Calu3 (cell line): ENCODE measurements at places on chromosomes 12 and 14. TPM values are rescaled to one million over a fixed set of nuclear protein-coding genes. Genes with fewer than 3 reads are reported as not detected.

The JDP2 gene
- 18.8 and 24.1 TPM in 2 replicates for total RNA-seq

The FAM181A gene
- not detected in 2 replicates for total RNA-seq

The FAM90A1 gene
- 0.50 and 0.61 TPM in 2 replicates for total RNA-seq

The ATP5MC2 gene
- 169 and 173 TPM in 2 replicates for total RNA-seq

The CLEC4D gene
- not detected in 2 replicates for total RNA-seq

The EML5 gene
- total RNA-seq: 0.52 and 0.78 TPM in 2 replicates

The GPR137C gene
- 2.0 and 2.3 TPM in 2 replicates for total RNA-seq

The LRFN5 gene
- not detected in 2 replicates for total RNA-seq

The PPP1R36 gene
- total RNA-seq: 0.40 TPM in 1 of 2 replicates, not detected in the other

The CD9 gene
- total RNA-seq: 124 and 128 TPM in 2 replicates

The PTPN21 gene
- 10.0 and 10.6 TPM in 2 replicates for total RNA-seq

The ANHX gene
- total RNA-seq: not detected in 2 replicates

The NPFF gene
- not detected in 2 replicates for total RNA-seq

The DCN gene
- not detected in 2 replicates for total RNA-seq

DNA sequence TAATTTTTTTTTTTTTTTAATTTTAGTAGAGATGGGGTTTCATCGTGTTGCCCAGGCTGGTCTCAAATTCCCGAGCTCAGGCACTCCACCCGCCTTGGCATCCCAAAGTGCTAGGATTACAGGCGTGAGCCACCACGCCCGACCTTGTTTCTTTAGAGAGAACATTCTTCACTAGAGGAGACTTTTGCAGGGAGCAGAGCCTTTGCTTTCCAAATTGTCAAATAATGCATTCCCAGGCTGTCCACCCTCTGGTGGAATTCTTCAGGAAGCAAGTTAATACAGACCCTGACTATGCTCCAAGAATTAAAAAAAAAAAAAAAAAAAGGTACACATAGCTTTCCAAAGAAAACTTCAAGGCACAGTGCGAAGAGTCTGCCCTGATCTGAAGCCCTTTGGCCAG lies 6.8 kb downstream of the ALDH1L2 start:
- no peak for DNase-seq

- peak; percentile 9 for DNase-seq
Observed at GRCh38 chr14:69553252-69553651, 21.4 kb downstream of the CCDC177 start.

- DNase-seq: no peak
Observed at GRCh38 chr12:113087193-113087592, 30.7 kb downstream of the DTX1 start.

DNA sequence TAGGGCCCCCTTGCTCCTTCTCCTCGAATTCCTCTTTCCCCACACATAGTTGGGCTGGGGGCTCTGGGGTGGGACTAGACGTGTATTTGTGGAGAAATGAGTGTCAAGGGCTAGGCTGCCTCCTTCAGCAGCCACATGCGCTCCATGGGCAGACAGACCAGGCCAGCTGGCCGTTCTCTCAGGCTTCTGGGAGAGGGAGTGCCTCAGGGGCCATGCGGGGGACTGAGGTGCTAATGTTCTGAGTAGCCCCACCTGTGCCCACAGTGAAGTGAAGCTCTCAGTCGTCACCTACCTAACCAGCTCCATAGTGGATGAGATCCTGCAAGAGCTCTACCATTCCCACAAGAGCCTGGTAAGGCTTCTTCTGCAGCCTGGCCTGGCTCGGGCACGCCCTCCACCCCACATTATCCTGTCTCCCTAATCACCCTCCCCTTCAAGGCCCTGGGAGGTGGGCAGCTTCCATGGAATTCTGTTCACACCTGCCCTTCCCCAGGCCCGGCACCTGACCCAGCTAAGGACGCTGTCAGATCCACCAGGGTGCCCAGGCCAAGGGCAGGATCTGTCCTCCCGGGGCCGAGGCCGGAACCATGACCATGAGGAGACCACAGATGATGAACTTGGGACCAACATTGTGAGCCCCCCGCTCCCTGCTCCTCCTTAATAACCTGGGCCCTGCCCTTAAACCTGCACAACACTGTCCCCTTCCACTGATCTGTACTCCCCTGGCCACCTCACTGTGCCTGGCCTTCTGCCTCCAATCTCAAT lies 9.0 kb upstream of the CPNE6 start:
- DNase-seq: no peak

DNA sequence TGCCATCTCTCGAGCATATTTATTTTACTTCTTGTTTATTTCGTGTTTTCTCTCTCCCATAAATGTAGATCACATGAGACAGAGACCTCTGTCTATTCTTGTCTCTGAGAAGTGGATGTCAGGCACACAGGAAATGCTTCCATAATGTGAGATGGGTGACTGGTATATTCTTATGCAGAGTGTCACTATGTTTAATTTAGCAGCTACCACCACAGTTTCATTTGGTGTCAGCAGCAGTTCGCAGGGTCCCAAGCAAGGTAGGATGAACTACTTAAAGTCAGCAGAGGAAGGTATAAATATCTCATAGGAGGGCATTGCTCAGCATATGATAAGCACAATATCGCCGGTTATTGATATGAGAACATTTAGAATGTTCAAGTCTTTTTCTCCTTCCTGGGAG lies 180.9 kb upstream of the CNTN1 start:
- no peak for DNase-seq

DNA sequence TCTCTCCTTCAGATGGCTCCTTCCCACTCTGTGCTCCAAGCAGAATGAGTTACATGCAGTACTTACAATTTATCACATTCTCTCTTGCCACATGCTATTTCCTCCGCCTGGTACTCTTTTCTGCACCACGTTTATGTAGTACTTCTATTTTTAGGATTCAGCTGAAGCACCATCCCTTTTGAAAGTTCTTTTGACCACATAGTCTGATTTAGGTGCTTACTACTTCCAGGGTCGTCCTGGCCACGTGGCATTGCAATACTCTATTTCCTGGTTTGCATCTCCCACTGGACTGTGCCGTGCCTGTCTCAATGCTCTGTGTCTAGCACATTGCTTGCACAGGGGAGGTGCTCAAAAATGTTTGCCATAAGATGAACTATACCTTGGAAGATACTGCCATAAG lies 16.3 kb upstream of the TBC1D30 start:
- no peak for DNase-seq

DNA sequence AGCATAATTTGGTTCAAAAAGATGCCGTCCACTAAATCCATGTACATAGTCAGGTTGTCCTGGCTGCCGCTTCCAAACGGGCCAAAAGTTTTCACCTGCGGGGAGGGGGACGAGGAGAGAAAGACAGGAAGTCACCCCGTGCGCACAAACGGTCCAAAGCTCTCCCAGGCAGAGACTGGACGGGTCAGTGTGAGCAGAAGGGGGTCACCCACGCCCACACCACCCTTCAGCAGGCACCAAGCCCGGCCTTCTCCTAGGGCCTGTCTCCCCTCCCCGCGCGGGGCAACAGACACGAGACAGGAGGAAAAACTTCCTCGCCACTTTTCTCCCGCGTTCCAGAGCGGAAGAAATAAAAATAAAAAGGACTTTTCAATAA lies 888 bp downstream of the CCDC88C start:
- peak; percentile 25 for DNase-seq

GRCh38 chr12:49698619-49699545 lies 8.3 kb downstream of the FMNL3 start:
- no peak for DNase-seq

- no peak for DNase-seq
Observed at GRCh38 chr12:89514751-89515150, 9.8 kb downstream of the GALNT4 start.

DNA sequence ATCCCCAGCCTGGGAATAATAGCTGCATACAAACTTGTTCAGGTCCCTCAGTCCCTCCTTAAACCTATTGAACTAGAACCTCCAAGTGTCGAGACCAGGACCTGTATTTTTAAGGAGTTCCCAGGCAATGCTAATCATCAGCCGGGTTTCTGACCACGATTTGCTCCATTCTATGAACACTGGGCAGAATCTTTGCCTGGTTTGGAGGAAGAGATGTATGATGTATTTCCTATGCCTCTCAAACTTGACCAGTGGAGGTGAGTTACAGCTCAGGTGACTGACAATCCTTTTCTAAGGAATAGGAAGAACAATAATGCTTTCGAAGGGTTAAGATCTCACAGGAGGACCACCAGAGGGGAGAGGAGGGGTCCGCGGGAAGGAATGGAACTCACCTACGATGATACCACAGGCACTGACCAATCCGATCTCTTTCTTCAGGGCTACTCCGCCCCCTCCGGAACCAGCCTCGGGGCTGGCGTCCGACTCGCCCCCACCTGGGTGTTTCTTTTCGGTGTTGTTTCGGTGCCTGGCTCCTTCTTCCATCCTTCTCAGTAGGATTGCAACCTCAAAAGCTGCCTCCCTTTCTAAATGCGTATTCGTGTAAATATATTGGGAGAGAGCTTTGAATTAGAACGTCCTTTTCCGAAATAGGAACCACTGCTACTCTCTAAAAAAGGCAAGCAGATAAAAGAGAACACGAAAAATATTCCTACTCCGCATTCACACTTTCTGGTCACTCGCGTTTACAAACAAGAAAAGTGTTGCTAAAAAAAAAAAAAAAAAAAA lies 895 bp downstream of the SLC7A8 start:
- DNase-seq: peak; percentile 29

DNA sequence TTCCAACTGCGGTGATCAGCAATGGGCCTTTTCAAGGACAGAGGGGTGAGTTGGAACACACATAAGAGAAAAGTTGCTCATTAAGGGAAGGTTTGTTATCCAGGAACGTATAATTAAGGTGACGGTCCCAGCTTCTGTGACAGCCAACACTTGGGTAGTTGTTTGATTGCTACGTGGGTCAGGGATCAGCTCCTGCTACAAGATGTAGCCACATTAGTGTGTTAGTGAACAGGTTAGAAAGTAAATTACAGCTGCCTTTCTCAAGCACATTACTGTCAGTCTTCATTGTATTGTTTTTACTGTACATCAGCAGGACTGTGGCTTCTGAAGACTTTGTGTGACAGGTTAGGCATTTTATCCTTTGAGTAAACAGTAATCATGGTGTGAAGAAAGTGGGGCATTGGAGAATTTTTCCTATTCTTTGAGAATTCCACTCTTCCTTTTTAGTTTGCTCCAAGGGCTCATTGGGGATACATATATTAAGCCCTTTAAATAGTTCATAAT lies 230.5 kb downstream of the EGLN3 start:
- no peak for DNase-seq

DNA sequence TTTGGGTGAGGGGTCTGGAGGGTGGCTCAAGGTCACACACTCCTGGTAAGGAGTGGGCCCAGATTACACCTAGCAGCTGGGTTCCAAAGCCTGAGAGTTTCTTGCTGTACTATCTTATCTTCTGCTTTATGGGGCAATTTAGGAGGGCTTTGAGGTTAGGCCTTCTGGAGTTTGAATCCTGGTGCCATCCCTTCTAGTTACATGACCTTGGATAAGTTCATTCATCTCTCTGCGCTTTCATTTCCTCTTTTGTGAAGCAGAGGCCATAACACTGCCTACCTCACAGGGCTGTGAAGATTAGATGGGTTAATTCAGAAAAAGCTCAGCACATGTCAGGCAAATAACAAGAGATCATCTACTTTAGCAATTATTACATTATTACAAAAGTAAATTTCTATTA lies 7.4 kb upstream of the KRT77 start:
- DNase-seq: no peak

- DNase-seq: no peak
Observed at GRCh38 chr12:118022728-118023109, 6.2 kb downstream of the RFC5 start.

DNA sequence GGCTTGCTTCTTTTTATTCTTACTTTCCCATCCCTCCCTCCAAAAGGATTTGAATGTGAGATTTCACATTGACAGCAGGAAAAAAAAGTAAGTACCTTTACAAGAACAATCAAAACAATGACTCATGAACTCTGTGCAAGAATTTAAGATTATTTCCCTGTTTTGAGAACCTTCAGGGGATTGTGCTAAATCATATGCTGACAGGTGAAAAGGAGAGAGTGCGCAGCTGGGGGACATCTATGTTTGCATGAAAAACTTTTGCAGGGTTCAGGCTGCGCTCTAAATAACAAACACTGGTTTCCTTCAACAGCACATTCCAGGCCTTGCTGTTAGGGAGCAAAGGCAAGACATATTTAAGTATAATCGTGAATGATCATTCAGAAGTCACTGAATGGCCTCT lies 27.3 kb downstream of the RERG start:
- DNase-seq: no peak

DNA sequence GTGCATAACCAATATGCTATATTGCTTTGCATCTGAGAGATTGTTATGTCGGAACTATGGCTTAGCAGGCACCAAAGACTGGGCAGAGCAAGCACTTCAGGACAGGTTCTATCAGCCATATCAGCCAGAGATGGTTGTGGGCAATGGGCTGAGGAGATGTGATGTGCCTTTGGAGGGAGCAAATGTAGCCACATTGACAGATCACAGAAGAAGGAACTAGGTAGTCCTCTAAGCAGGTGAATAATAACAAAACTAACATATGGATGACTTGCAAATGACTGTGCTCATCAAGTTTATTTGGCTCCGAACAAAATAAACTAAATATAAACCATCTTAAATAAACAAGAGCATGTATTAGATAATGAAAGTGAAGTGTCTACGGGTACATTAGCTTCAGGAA lies 291.7 kb downstream of the RMST start:
- DNase-seq: no peak

GRCh38 chr12:125151284-125151683 lies 86.0 kb downstream of the AACS start:
- no peak for DNase-seq

- DNase-seq: no peak
Observed at GRCh38 chr14:105066240-105067071, 1.2 kb upstream of the GPR132 start.

DNA sequence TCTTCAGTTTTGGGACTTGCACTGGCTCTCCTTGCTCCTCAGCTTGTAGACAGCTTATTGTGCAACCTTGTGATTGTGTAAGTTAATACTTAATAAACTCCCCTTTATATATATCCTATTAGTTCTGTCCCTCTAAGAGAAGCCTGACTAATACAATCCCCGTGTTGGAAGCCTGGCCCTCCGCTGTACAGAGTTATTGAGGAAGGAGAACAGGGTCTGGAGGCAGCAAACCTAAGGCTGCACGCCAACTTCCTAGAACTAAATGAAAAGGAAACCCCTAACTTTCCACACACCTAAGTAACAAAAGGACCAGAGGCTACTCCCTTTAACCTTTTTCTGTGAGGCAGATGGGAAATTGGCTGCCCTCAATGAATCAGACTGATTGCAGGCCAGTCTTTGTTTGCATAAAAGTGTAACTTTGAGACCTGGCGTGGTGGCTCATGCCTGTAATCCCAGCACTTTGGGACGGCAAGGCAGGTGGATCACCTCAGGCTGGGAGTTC lies 42.6 kb upstream of the LIMA1 start:
- DNase-seq: peak; percentile 17
